ENCODE measurements at places on chromosomes 2 and 18. TPM values are rescaled to one million over a fixed set of nuclear protein-coding genes. Genes with fewer than 3 reads are reported as not detected.

GRCh38 chr2:24827321-24828237 is 34.4 kb downstream of the CENPO start:
- no peak overlapping the region for H3K27ac ChIP-seq
- H3K36me3 ChIP-seq = peaks cover 5% of the 10 kb centered on the region
- no peaks in the 10 kb centered on the region for H3K27me3 ChIP-seq
- peak; percentile 97 for DNase-seq

GRCh38 chr18:59083136-59083818 is 56.4 kb upstream of the SEC11C start:
- H3K4me1 ChIP-seq = no peaks in the 10 kb centered on the region
- H3K27ac ChIP-seq = no peak overlapping the region
- no peak overlapping the region for H3K4me3 ChIP-seq
- H3K36me3 ChIP-seq = no peaks in the 10 kb centered on the region
- DNase-seq = no peak

DNA sequence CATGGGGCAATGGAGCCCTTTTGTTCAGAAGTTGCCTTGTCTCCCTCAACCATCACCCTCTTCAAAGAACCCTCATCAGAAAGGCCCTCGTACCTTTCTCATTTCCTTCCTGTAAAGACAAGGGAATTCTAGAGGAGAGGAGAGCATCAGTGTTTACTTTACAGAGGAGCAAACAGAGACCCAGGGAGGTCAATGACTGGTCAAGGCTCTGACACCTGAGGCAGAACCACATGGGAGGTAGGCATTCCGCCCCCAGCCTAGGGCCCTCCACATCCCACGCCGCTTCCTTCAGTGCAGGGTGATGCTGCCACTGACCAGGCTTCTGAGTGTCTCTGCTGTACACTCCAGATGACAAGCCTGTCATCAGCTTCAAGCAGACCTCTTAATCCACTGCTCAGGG is 104.7 kb downstream of the NRP2 start:
- no peak overlapping the region for H3K4me3 ChIP-seq
- no peaks in the 10 kb centered on the region for H3K4me1 ChIP-seq
- H3K36me3 ChIP-seq = no peaks in the 10 kb centered on the region
- no peak for DNase-seq
- H3K27ac ChIP-seq = no peak overlapping the region

The GPR35 gene
- total RNA-seq = 0.39 TPM

The PTGR3 gene
- 1.5 TPM for total RNA-seq

DNA sequence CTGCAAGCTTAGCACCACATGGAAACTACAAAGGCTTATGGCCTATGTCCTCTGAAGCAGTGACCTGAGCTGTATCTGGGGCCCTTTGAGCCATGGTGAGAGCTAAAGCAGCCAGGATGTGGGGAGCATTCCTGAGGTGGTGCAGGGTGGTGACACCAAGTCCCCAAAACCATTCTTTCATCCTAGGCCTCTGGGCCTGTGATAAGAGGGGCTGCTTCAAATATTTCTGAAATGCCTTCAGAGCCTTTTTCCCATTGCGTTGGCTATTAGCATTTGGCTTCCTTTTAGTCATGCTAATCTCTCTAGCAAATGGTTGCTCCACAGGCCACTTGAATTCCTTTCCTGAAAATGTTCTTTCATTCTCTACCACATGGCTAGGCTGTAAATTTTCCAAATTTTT is 13.4 kb downstream of the CCDC150 start:
- no peak overlapping the region for H3K27ac ChIP-seq
- peak; percentile 68 for DNase-seq
- no peak overlapping the region for H3K4me3 ChIP-seq
- H3K27me3 ChIP-seq = no peaks in the 10 kb centered on the region

DNA sequence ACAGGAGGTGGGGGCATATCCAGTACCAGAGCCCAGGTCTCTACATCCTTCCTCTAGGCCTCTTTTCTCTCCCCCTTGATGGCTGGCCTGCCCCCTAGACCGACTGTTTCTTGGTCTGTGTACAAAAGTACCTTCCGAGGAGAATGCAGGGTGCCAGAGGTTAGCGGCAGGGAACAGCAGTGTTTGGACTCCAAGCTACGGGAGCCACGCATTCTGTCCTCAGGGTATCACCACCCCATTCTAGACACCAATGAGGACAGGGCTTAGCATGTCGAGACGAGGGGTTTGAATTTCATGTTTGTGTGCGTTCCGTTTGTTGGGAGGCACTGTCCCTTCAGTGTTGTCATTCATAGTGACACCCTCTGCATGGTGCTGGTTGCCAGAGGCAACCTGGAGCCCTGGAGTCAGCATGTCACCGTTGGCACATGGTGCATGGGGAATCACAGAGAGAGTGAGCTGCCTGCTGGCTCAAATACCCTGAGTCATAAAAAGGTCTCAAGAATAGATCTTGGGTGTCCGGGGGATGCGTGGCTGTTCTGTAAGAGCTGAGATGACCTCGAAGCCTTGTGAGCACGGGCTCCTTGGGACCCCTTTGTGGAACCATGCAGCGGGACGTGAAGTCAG is 57.2 kb upstream of the LDLRAD4 start:
- no peaks in the 10 kb centered on the region for H3K36me3 ChIP-seq
- H3K4me3 ChIP-seq = no peak overlapping the region
- peaks cover 13% of the 10 kb centered on the region for H3K4me1 ChIP-seq
- DNase-seq = no peak

DNA sequence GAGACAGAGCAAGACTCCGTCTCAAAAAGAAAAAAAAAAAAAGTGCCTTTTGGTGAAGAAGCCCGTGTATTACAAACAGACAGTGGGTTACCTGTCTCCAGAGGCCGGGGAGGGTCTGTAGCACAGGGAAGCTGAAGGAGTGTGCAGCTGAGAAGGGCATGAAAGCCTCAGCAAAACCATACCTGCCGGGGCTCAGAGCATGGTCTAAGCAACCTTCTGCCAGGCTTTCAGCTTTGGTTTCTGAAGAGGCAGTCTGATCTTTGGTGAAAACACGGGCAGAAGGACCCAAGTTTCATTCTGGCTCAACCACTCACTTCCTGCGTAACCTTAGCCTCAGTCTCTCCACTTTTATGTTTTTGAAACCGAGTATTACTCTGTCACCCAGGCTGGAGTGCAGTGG is 21.5 kb downstream of the SH2D6 start:
- no peaks in the 10 kb centered on the region for H3K27me3 ChIP-seq
- peaks cover 21% of the 10 kb centered on the region for H3K4me1 ChIP-seq
- H3K36me3 ChIP-seq = no peaks in the 10 kb centered on the region
- H3K4me3 ChIP-seq = no peak overlapping the region
- no peak overlapping the region for H3K27ac ChIP-seq

- DNase-seq = no peak
Measured at GRCh38 chr2:108625186-108625827, 91.0 kb downstream of the LIMS1 start.

The RUFY4 gene
- 0.04 TPM for total RNA-seq

DNA sequence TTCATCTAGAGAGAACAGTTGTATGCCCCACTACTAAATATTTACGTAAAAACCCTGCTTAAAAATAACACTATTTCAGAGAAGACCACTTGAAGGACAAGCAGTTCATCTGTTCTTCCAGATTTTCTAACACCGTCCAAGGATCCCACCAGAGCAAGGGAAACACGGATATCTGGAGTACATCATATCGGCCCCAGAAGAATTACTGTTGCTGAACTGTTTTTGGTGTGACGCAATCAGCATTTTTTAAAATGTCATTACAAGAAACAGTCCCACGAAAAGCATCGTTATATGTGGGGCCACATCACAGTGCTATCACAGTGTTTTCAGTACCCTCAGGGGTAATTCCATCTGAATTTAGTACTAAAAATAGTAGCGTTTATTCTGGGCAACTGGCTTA is 134.5 kb upstream of the PKDCC start:
- no peak overlapping the region for H3K27ac ChIP-seq
- no peaks in the 10 kb centered on the region for H3K4me1 ChIP-seq
- no peaks in the 10 kb centered on the region for H3K27me3 ChIP-seq
- no peak for DNase-seq
- no peak overlapping the region for H3K4me3 ChIP-seq

DNA sequence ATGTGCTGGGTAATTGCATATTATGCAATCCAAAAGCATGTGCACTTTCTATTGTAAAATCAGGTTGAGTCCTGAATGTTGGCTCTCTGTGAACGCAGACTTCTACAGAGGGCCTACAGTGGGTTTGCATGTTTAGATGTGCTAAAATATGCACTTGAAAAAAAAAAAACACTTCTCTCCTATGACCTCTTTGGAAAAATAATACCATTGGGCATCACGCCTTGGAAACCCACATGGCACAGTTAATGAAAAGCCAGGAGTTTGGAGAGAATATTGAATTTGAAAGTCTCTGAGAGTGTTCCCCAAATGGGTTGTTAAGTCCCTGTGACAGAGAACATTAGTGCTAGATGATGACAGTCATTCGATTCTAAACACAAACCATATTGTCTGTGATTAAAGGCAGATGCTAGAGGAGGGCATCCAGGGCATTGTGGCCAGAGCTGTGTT is 710.4 kb upstream of the PIK3C3 start:
- H3K27me3 ChIP-seq = no peaks in the 10 kb centered on the region
- H3K27ac ChIP-seq = no peak overlapping the region
- H3K4me3 ChIP-seq = no peak overlapping the region

DNA sequence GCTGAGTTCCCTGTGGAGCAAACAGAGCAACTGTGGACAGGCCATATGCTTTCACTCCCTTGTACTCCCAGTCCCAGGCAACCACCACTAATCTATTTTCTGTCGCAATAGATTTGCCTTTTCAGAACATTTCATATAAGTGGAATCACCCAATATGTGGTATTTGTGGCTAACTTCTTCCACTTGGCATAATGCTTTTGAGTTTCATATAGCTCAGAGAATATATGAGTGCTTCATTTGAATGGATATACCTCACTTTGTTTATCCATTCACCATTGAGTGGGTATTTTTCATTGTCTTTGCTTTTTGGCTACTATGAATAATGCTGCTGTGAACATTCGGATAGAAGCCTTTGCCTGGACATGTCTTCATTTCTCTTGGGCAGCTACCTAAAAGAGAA is 151.9 kb downstream of the CERS6 start:
- no peaks in the 10 kb centered on the region for H3K4me1 ChIP-seq
- H3K27me3 ChIP-seq = no peaks in the 10 kb centered on the region
- no peak for DNase-seq
- H3K4me3 ChIP-seq = no peak overlapping the region
- H3K27ac ChIP-seq = no peak overlapping the region

DNA sequence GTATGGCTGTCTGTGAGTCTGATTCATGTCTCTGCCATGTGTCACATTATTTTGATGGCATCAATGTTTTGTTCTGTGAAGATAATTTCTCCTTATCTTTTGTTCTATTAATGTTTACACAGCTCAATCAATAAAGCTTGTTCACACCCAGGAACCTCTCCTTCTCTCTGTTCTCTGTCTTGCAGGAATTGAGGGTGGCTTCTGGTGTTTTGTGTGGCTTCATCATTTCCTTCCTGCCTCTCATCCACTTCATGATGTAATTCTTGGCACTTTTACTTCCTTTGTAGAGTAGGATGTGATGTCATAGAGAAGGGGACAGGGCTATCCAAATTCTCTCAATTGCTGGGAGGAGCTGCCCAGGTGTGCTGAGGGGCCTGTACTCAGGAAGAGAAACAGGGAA is 27.2 kb downstream of the ASXL3 start:
- no peaks in the 10 kb centered on the region for H3K36me3 ChIP-seq
- H3K4me3 ChIP-seq = no peak overlapping the region
- no peaks in the 10 kb centered on the region for H3K27me3 ChIP-seq
- no peak for DNase-seq
- H3K27ac ChIP-seq = no peak overlapping the region

GRCh38 chr2:203599509-203599908 is 64.4 kb upstream of the RAPH1 start:
- DNase-seq = no peak
- no peak overlapping the region for H3K27ac ChIP-seq
- no peak overlapping the region for H3K4me3 ChIP-seq
- H3K4me1 ChIP-seq = peaks cover 15% of the 10 kb centered on the region

- H3K4me1 ChIP-seq = peaks cover 14% of the 10 kb centered on the region
- no peak for DNase-seq
- no peak overlapping the region for H3K4me3 ChIP-seq
- H3K36me3 ChIP-seq = peaks cover 8% of the 10 kb centered on the region
- H3K27me3 ChIP-seq = no peaks in the 10 kb centered on the region
- H3K27ac ChIP-seq = no peak overlapping the region
Measured at GRCh38 chr2:99156891-99157290, 2.1 kb downstream of the LIPT1 start.

The ANKRD62 gene
- not detected for total RNA-seq

DNA sequence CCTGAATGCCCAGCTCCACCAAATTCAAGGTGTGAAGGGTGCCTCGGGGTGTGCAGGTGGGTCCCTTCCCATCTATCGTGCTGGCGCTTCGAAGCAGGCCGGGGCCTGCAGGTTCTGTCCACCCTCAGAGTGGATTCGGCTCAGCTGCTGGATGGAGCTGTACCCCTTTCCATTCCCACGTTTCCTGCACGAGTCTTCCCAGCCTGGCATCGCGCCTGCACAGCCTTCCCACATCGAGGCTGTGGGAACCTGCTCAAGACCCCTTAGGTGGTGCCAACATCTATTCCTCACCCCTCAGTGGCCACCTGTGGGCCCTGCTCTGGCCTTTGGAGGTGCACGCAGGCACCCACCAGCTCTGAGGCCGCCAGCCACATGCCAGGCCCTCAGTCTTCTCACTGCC is 65.7 kb downstream of the PDCL3 start:
- H3K36me3 ChIP-seq = no peaks in the 10 kb centered on the region
- H3K4me3 ChIP-seq = no peak overlapping the region
- no peaks in the 10 kb centered on the region for H3K27me3 ChIP-seq
- H3K27ac ChIP-seq = no peak overlapping the region
- no peaks in the 10 kb centered on the region for H3K4me1 ChIP-seq
- DNase-seq = no peak
